RPMI7951 (cell line): ENCODE measurements at places on chromosomes 3 and 15. TPM values are rescaled to one million over a fixed set of nuclear protein-coding genes. Genes with fewer than 3 reads are reported as not detected.
A peak's percentile ranks its signal among the peaks of the same experiment; 100 is the strongest.

The SLC22A14 gene
- 0.12 and 0.20 TPM in 2 replicates for total RNA-seq

The SEMA3B gene
- 3.1 and 5.6 TPM in 2 replicates for total RNA-seq

The ROBO2 gene
- total RNA-seq, result not detected in 2 replicates

DNA sequence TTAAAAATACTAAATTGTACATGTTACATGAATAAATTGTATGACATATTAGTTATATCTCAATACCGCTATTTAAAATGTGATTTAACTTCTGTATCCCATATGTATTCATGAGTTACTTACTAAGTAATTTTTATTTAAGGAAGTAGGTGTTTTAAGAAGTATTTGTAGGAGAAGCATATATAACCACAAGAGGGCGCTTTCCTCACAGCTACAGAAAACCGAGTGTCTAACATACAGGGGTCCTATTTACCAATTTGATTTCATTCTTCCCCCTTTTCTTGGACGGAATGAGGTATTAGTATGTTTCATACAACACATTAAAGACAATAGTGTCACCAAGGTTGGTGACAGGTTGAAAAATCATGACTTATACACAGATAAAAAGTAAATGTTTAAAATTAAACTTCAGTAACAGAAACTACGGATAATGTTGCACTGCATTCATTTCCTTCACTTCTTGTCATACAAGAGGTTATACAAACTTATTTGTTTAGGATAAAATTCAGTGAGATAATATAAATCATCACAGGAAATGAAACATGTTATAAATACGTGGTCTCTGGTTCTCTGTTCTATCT, 253.6 kb downstream of the MAGI1 start:
- peak; percentile 62 for DNase-seq

DNA sequence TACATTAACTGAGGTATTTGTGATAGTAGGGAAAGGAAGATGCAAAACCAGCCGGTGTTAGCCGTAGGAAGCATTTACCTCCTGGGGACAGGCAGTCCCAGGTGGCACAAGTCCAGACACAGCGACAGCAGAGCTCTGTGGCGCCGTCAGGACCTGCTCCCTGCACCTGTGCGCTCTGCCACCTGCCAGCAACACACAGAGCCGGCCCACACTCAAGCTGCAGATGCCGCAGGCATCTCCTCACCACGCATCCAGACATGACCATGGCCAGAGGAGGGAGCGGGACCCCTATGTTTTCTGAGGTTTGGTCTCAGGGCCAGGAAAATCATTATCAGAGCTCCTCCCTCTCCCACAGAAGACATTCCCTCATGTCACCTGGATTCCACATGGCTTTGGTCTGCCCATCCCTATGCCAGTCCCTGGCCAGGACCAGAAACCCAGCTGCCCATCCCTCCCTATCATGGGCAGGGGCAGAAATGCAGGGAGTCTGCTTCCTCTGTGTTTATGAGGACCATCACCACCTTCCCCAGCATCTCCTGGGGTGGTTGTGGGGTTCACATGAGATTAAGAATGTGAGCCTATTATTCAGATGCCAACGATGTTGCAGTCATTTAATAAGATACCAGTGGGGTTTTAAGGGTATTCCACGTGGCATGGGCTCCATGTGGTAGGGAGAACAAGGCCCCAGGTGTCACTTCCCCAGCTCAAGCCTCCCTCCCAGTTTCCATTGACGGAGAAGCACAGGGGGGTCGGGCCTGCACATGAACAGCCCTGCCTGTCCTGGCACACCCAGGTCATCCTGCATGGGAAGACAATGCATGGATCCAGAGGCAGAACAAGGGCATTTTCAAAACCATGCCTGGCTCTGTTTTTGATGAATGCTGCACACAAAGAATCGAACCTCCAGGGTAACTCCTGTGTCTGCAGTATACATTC, 251.1 kb downstream of the OCA2 start:
- no peak for DNase-seq

- peak; percentile 39 for DNase-seq
Observed at GRCh38 chr3:142999881-143000280, 1.5 kb upstream of the U2SURP start.

- DNase-seq, result peak; percentile 98
Observed at GRCh38 chr15:48427960-48428547, 96.8 kb downstream of the DUT start.

GRCh38 chr3:130820976-130821375, 72.9 kb upstream of the ATP2C1 start:
- peak; percentile 83 for DNase-seq
